Vagina (tissue), 2 donors: ENCODE measurements at places on chromosomes 4 and X.

DNA sequence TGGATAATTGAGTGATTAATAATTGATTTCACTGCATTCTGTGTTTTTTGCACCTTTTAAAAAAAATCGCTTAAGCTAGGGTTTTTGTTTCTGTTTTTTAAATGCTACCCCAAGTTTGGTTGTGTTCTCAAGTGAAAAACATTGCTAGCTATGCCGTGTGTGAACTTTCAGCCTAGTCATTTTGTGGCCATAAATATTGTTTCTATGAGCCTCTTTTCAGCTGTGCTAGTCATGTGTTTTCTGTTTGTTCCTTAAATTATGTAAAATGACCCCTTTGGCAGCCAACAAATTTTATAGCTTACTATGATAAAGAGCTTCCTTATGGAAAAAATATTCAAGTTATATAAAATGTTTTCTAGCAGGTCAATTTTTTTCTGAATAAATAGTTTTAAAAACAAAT, 59.1 kb downstream of the GALNT7 start:
- DNase-seq, result no peak

- DNase-seq, result no peak
These were observed 298.6 kb upstream of the LDB2 start for GRCh38 chr4:17197070-17197469.

- DNase-seq, result no peak
These were observed 849.6 kb upstream of the POU3F4 start for GRCh38 chrX:82658492-82658891.

- DNase-seq, result no peak
These were observed 2.7 kb downstream of the ADGRL3 start for GRCh38 chr4:61202638-61203435.

- no peak for DNase-seq
These were observed 57.0 kb downstream of the DCLK2 start for GRCh38 chr4:150135134-150135772.

DNA sequence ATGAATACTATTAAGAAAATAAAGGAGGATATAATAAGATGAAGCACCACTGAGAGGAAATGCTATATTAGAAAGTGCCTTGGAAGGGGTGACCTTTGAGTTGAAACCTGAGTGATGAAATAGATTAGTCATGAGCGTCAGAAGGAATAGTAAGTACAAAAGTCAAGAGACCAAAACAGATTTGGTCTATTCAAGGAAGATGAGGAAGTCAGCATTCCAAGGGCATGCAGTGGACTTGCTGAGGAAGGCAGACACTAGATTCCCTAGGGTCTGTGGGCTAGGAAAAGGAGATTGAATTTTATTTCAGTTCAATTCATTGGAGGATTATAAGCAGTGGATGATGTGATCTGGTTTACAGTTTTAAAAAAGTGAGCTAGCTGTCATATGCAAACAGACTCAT, 73.0 kb upstream of the WDFY3 start:
- no peak for DNase-seq
